ENCODE measurements at places on chromosomes 5 and 9.

- no peak for DNase-seq
Observed at GRCh38 chr5:168022446-168023169, 268.8 kb upstream of the WWC1 start.

DNA sequence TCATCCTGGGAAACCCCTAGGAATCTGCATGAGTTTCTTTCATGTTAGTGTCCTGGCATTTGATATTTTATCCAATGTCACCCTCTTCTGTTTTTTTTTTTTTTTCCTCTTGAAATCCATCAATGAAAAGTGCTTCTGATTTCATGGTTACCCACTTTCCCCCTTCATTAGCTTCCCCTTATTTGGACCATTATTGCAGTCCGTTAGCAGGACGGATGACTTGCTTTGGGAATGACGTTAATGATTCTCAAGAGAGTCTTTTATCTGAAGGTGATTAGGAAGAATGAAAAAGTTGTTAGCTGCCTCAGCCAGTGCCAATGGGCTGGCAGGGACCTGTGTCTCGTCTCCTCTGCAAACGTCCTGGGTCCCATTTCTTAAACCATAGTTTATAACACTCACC, 134.7 kb downstream of the SEMA6A start:
- DNase-seq, result no peak

DNA sequence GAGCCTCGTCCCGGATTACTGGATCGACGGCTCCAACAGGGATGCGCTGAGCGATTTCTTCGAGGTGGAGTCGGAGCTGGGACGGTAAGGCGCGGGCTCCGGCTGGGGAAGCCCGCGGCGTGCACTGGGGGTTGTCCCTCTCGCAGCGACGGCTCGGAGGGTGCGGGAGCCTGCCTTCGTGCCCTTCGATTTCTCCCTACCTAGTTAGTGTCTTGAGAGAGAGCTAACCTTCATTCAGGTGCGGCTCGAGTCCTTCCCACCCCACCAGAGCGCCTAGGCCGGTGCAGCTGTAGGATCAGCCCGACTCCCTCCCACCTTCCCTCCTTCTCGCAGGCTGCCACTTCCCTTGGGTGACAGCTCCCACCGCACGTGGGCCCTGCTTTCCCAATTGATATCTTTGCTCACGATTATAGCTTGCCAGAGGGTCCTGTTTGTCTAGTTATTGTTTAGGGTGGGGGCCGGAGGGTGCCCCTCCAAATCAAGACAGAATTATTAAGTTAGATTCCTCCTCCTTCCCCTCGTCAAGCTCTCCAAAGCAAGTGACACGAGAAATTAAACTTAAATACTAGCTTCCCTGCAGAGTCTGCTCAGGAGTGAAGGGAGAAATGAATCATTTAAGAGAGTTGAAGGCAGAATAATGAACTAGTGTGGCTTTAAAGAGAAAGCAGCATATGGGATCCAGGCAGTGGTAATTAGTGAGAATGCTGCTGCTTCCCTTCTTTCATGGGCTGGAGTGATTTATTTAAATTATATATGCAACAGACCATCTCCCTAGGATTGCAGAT, 569 bp downstream of the CAMK4 start:
- no peak for DNase-seq

DNA sequence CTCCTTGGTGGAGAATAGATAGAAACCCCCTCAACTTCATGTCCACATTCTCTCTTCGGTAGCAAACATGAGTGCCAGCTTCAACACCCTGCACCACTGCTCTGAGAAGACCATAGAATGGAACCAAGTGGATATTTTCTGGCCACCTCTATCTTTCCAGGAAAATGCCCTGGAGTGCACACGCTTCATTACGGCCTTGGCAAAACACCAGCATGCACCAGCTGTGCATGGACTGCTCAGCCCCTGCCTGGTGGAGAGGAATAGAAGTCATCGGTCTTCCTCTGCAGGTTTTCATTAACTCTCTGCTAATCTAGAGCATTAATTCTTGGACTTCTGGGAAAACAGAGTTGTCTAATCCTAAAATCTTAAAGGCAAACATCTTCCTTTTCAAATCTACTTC, 211.6 kb upstream of the TMEM161B start:
- DNase-seq, result no peak

DNA sequence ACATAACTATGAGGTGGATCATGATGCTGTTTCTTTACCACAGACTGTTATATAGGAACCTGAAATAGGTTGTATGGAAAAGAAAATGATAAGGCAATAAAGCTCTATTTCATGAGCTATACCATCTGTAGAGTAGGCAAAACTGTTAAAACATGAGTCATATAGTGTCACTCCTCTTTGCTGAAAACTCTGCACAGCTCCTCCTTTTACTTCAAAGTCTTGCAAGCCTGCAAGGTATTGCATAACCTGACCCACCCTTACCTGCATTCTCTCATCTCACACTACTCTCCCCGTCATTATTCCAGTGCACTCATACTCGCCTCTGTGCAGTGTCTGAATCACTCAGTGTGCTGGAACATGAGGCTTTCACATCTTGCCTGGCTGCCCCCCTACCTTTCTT, 790.1 kb downstream of the EFNA5 start:
- DNase-seq, result no peak

DNA sequence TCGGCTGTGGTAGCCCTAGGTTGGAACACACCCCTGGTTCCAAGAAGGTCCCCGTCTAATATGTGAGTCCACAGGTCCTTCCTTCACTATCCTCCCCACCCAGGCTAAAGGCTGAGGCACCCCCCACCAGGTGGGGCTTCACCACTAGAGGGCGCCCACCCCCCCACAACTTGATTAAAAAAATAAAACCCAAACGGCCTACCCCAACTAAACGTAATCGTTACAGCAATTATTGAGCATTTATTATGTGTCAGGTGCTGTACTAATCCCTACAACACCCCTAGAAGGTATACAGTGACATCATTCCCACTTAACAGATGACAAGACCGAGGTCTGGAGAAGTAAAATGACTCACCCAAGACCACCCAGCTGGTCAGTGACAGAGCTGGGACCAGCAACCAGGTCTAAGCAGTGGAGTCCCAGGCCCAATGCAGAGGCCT, 65.0 kb downstream of the FGF18 start:
- no peak for DNase-seq

GRCh38 chr5:72166070-72166979, 59.0 kb downstream of the MAP1B start:
- DNase-seq, result no peak

GRCh38 chr5:142922223-142922952, 152.2 kb downstream of the ARHGAP26 start:
- DNase-seq, result peak; percentile 35

DNA sequence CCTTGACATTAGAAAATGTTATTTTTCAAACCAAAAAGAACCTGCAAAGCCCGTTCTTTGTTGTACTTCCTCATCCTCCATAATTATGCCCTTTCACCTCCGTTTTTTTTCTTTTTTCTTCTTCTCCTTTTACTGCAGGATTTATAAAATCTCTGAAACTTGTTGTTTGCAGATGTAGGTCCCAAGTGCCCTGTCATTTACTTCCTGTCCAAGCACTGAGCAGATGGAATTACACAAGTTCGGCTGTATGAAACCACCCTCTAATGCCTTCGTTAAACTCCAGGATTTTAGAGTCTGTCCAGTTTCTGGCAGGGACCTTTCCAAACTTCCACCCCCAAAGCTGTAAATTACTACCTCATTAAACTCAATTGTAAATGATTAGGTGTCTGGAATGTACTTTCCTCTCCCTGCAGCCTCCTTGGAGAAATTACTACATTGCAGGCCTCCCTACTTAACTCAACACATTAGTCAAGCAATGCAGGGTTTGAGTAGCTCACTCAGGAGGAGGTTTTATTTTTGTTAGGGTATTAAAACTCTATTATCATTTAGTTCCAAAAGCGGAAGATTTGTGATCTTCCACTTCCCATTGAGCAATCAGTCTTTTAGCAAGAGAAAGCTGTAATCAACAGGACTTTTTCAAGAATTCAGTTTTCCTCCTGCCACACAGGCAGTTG, 125.6 kb upstream of the LPAR1 start:
- no peak for DNase-seq

GRCh38 chr5:175520321-175520720, 42.0 kb downstream of the SFXN1 start:
- DNase-seq, result no peak

- no peak for DNase-seq
Observed at GRCh38 chr9:109918339-109919163, 138.6 kb downstream of the PALM2AKAP2 start.

- no peak for DNase-seq
Observed at GRCh38 chr5:40204144-40204543, 475.6 kb upstream of the PTGER4 start.

- no peak for DNase-seq
Observed at GRCh38 chr5:159864885-159865691, 51.2 kb upstream of the ADRA1B start.

- DNase-seq, result no peak
Observed at GRCh38 chr5:109916481-109917153, 226.9 kb downstream of the MAN2A1 start.

DNA sequence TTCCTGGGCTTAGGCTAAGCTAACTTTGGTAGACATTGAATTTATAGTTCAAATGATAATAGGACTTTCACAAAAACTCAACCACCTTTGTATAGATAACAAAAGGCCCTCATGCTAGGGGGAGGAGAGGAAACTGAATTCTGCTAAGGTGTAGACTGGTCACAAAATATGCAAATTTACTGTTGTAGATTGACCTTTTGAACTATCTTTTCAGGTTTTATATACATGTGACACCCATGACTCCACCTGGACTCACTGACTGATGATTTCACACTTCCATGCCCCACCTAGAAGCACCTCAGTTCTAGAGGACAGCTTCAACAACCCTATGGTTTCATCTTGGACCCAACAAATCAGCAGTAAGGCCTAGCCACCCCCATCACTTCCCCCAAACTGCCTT, 165.7 kb downstream of the CEMIP2 start:
- DNase-seq, result no peak

DNA sequence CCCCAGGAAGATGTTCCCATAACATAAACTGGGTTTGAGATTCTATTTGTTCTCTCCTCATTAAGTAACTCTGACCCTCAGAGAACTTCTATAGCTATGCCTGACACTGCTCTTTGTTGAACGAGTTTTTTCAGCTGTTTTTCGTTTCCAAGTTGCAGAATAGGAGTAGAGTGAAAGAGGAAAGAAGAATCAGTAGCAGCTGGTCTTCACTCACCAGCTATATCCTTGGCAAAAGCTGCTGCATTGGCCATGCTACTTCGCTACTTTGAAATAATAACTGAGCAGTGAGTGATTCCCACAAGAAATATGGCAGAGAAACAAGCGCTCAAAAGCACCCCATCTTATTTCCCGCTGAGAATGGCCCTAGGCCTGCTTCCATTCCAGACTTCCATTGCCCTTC, 329.0 kb downstream of the ISL1 start:
- DNase-seq, result no peak

- no peak for DNase-seq
Observed at GRCh38 chr9:128149001-128149701, at the start of gene LCN2. Gene LCN2 (plus strand): TSS chr9:128149453. CDS start chr9:128149526, 73 bp downstream.

DNA sequence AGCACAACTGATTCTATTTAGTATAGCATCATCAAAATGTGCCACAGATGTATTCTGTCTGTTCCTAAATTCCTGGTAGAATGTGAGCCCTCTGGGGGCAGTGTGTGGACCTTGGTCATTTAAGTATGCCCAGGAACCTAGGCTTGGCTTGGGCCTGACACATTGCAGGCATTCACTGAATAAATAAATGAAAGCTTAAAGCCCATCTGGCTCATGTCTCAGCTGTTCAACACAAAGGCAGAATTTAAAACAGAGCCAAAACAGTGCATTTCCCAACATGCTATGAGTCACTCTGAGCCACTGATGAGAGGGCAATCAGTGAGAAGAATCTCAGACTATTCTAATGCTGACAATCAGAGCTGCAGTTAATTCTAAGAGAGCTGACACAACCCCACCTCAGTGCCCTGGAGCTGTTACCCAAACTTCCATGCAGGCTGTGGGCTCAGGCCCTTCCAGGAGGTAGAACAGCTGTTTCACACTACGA, 8.1 kb downstream of the FAM193B start:
- DNase-seq, result peak; percentile 82

- DNase-seq, result no peak
Observed at GRCh38 chr5:122951658-122952057, 84.9 kb downstream of the PPIC start.

DNA sequence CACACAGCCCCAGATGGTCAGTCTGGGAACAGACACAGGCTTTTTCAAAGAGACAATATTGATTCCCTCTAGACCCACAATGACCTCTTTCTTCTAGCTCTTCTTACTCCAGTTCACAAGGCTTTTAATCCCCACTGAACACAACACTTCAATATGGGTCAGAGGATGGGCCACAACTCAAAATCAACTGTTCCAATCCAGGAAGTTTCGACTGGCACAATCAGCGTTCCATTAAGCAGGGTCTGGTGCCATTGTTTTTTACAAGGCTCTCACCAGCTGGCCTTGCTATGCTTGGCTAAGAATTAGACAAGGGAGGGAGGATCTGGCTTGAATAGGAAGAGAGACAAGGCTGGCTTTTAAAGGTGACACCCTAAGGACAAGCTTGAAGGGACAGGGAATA, 199.4 kb upstream of the SLC24A2 start:
- no peak for DNase-seq

GRCh38 chr9:8014997-8015682, 215.6 kb upstream of the DMAC1 start:
- DNase-seq, result no peak

- DNase-seq, result no peak
Observed at GRCh38 chr5:77973253-77973609, 197.1 kb upstream of the TBCA start.

DNA sequence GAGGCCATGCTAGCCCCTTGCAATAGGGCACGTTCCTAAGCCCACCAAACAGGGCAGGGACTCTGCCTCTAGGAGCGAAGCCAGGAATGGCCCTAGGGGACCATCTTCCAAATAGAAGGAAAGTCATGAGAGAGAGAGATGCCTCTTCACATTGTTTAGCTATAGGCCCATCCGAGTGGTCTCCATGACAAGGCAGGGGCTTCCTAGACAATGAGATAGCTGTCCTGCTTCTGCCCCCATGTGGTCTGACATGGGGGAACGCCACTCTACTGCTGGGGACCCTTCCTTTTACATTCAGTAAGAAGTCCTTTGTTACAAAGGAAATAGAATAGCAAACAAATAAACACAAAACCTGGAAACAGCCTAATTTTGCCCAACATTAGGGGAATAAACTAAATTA, 17.9 kb upstream of the KIF4B start:
- no peak for DNase-seq

DNA sequence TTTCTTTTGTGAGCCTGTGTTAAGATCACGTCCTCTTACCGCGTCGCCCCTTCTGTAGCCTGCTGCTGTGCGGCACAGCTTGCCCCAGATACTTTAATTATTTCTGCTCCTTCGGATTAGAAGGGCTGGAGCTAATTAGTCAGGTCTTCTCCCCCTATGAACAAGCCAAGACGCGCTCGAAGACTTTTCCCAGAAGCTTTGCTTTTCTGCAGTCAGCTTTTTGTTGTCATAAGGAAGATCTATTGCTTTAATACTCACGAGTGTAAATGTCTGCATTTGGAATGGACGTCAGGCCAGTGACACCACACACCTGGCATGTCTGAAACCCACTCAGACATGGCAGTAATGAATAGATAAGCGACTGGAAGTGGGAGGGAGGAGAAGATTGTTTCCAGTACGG, 37.0 kb downstream of the PRUNE2 start:
- no peak for DNase-seq
